CD8-positive, alpha-beta memory T cell (primary cell): ENCODE measurements at places on chromosomes 2 and 18. TPM values are rescaled to one million over a fixed set of nuclear protein-coding genes. Genes with fewer than 3 reads are reported as not detected.

DNA sequence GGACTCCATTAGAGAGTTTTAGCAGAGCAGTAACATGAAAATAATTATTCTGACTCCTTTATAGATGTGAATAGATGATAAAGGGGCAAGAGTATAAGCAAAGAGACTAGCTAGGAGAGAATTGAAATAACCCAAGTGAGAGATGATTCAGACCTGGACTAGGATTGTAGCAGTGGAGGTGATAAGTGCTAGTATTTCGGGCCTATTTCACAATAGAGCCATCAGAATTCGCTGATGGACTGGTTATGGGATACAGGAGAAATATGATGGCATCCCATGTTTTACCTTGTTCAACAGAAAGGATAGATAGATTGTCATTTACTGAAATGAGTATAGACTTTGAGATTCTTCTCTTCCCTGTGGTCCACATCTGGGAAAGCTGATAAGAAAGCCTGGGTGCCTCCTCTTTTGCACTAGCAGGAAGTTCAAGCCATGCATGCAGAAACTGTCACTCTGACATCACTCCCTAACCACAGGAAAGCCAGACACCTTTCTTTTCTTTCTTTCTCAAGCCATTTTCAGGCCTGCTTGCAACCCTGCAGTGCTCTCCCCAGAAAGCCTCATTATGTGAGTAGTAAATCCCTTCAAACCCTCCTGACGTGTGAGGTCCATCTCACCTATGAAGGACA lies 25.3 kb downstream of the DYNAP start:
- DNase-seq: no peak

GRCh38 chr2:175580652-175581051 lies 399.1 kb upstream of the ATP5MC3 start:
- DNase-seq: no peak

DNA sequence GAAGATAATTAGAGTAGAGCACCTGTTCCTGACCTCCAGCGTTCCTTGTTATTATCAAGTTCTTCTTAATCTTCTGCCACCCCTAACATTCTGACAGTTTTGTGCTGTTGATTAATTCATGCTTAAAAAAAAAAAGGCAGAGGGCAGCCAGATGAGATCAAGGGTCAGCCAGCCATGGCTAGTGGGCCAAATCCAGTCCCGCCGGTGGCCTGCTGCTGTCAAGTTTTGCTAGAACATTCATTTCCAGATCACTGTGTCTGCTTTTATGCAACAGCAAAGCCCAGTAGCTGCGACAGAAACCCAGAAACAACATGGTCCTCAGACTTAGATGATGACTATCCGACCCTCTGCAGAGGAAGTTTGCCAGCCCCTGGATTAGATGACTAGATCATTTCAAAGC lies 101.6 kb downstream of the RNF144A start:
- no peak for DNase-seq

GRCh38 chr18:3119401-3120341 lies 100.1 kb downstream of the MYOM1 start:
- DNase-seq: no peak

GRCh38 chr2:241194811-241195210 lies 6.3 kb downstream of the ANO7 start:
- no peak for DNase-seq

Gene REG1B
- total RNA-seq: not detected

- DNase-seq: no peak
Measured at GRCh38 chr2:16013359-16013911, 73.1 kb downstream of the MYCN start.

- no peak for DNase-seq
Measured at GRCh38 chr2:147424766-147425165, 420.1 kb upstream of the ACVR2A start.

DNA sequence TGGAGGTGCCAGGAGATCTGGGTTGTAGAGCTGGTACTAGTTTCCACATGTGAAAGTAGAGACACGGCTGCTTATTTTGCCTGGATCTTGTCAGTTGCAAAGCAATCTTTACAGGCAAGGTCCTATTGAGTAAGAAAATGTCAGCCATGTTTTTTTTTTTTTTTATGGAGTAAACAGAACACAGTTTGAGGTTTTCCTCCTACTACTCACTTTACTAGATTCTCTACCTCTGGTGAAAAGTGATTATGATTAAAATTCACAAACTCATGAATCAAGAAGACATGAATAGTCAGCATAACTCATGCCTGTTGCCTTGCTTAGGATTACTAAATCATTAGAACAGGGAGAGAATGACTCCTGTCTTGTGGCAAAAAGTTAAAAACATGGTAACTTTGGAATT lies 70.1 kb upstream of the PNPT1 start:
- no peak for DNase-seq

DNA sequence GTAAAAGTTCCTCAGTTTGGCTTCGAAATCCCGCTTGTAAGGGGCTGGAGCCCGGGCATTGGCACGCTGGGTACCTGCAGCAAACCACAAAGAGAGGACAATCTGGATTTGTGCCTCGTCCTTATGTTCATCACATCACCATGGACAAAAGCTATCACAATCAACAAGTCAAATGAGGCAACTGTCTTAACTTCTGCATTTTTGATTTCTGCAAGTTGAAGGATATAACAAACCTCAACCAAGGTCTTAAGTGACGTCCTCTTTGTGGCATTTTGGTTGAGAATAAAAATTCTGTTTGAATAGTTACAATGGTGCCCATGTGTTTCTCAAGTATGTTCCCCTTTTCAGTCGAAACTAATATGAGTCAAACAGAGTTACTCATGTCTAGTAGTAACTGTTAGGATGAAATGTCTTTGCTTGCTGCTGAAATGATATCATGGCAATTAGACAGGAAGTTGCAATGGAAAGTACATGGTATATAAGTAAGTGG lies 70.8 kb upstream of the STK17B start:
- no peak for DNase-seq

DNA sequence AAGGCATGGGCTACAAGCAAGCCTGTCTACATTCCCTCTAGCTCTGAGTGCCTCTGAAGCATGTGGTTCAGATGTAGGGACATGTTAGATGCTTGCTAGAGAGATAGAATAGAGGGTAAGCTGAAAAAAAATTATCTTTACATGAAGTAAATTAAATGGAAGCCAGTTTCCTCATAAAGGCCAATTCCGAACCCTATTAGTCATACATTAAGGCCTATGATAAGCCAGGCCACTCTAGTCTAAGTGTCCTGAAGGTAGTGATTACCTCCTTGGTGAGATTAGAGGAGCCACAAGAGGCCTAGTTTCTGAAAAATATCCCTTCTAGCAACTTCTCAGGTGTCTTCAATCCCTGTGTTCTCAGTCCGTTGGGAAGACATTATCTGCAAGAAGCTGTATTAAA lies 72.4 kb upstream of the NPAS2 start:
- no peak for DNase-seq

GRCh38 chr2:29220506-29221270 lies 105.5 kb downstream of the CLIP4 start:
- DNase-seq: no peak
